MCF 10A (cell line): ENCODE measurements at places on chromosomes 3 and 15. TPM values are rescaled to one million over a fixed set of nuclear protein-coding genes. Genes with fewer than 3 reads are reported as not detected.

The LRTM1 gene
- not detected in 2 replicates for total RNA-seq

The GOLGA6L7 gene
- total RNA-seq, result not detected in 2 replicates

The ZNF592 gene
- total RNA-seq, result 27.0 and 27.5 TPM in 2 replicates

The PYGO1 gene
- total RNA-seq, result 3.9 and 5.1 TPM in 2 replicates

GRCh38 chr3:183613366-183614285, 21.8 kb upstream of the KLHL24 start:
- no peak overlapping the region for H3K27ac ChIP-seq
- H3K36me3 ChIP-seq, result no peaks in the 10 kb centered on the region
- H3K4me3 ChIP-seq, result no peak overlapping the region
- H3K27me3 ChIP-seq, result no peaks in the 10 kb centered on the region

DNA sequence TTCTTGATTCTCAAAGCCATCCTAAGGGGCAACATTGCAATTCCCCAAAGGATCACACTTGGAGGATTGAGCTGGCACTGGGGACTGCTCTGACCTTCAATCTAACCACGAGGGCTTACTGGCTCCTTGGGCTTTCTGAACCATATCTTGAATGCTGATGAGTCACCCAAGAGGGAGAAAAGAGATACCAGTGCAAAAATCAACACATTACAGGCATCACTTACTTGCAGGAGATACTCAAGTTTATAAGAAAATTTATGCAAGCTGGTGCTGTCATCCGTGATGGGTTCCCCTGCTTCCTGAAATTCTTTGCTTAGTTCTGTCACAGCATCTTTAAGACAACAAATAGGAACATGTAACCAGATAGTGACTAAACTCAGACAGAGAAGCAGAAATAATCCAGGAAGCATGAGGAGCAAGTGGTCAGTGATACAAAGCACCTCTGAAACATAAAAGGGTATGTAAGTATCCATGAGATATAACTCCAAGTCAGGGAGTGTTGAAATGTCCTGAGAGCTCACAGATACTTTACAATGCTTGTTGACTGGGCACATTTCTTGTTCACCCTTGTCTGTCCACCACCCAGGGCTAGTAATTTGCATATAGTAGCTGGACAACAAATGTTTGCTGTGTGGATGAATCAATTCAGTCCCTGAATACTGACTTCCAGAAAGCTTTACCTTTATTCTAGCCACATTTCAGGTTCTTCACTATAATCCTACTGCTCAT, 14.1 kb downstream of the FYCO1 start:
- no peak overlapping the region for H3K4me3 ChIP-seq
- peaks cover 12% of the 10 kb centered on the region for H3K4me1 ChIP-seq
- DNase-seq, result no peak
- H3K27ac ChIP-seq, result no peak overlapping the region
- no peaks in the 10 kb centered on the region for H3K27me3 ChIP-seq
- peaks cover 60% of the 10 kb centered on the region for H3K36me3 ChIP-seq
